ENCODE measurements at places on chromosomes 6 and 20.

GRCh38 chr20:50019466-50020256, 36.9 kb downstream of the SNAI1 start:
- DNase-seq = peak; percentile 17

- no peak for DNase-seq
Observed at GRCh38 chr6:47687432-47687831, 10.9 kb upstream of the ADGRF4 start.

DNA sequence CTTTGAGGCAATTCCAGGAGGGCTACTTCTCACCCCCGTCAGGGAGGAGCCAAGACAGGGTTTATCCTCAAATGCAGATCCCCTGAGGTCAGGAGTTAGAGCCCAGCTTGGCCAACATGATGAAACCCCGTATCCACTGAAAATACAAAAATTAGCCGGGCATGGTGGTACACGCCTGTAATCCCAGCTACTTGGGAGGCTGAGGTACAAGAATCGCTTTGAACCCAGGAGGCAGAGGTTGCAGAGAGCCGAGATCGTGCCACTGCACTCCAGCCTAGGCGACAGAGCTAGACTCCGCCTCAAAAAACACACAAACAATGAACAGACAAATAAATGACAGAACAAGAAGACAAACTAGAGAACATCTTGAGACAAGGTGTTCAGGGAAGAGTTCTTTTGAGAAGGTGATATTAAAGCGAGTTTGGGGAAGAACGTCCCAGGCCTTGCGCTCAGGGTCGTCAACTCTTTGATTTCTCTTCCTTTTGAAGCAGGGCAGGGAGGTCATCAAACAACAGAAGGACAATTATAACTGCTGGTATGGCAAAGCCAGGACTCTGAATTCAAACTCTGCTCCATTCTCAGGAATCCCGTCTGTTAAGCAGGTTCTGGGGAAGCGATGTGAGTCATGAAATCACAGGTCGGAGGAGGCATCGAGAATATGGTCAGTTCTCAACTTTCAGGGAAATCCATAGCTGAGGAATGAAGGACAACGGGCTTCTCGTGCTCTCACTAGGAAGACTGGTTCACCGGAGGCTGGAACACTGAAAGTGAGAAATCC, 1.4 kb upstream of the RALY start:
- DNase-seq = no peak

DNA sequence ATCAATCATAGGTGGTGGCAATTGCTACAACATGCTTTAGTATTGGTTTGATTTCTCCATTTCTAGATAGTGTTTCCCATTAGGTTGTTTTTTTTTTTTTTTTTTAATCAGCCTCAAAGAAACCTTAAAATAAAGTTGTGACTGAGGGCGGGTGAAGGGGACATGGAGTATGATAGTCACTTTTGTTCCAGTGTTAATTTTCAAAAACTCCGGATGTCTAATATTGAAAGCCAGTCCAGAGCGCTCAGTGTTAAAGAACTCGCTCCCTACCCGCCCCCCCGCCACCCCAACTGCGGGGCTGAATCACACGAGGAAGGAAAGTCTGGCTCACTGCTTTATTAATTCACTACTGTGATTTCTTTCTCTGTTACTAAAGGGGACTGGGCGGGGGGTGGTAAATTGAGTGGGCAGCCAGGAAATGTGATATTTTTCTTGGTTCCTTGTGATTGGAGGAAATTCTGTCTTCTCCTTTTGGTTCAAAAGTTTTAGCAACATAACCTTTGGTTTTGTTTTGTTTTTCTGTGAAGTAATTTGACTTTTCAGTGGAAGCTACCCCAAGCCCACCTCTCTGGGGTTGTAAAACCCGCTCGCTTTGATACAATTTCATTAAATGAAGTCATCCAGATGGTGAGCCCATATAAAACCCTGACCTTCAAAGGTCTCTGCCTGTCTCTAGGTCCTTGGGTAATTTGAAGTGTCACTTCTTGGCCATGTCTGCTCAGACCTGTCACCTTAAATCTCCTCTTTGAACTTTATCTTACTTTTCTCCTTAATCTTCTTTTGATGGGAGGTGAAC, 38.0 kb downstream of the TNFAIP3 start:
- no peak for DNase-seq

- no peak for DNase-seq
Observed at GRCh38 chr6:40796260-40797221, 209.4 kb upstream of the LRFN2 start.

GRCh38 chr6:160363016-160363996, 15.1 kb downstream of the SLC22A3 start:
- DNase-seq = no peak

- DNase-seq = peak; percentile 18
Observed at GRCh38 chr20:34215711-34216381, 25.4 kb upstream of the ASIP start.

GRCh38 chr6:37205175-37205996, 35.4 kb downstream of the PIM1 start:
- no peak for DNase-seq

DNA sequence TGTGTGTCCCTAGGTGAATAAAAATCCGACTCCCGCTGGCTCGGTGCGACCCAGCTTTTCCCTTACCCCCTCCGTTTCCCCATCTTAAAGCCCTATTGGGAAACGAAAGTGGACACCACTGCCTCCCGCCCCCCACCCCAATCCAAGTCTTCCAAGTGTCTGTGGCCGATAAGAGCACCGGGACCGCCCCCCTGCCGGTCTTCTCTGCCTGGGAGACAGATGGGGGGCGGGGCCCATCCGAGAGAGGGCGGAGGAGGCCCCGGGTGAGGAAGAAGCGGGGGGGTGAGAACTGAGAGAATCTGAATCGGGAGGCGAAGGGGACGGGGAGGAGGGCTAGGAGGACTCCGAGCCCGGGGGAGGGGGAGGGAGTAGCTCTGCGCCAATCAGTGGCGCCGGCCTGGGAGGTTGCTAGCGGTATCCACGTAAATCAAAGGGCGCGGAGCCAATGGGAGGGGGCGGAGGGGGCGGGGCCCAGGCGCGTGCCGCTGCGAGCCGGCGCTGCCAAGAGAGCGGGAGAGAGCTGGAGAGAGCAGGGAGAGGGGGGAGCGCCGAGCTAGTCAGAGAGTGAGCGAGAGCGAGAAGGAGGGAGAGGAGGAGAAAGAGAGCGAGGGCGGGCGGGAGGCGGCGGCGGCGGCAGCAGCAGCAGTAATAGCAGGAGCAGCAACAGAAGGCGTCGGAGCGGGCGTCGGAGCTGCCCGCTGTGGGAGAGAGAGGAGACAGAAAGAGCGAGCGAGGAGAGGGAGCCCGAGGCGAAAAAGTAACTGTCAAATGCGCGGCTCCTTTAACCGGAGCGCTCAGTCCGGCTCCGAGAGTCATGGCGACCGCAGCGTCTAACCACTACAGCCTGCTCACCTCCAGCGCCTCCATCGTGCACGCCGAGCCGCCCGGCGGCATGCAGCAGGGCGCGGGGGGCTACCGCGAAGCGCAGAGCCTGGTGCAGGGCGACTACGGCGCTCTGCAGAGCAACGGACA, at the start of gene POU3F2:
POU3F2 (plus strand) TSS at position 515 of the 972 bp plus-strand sequence; CDS start at position 815, 300 bp downstream.
- peak; percentile 39 for DNase-seq

GRCh38 chr6:44217332-44218143, 812 bp downstream of the MYMX start:
- DNase-seq = no peak

GRCh38 chr20:51513545-51513944, 29.0 kb downstream of the NFATC2 start:
- DNase-seq = no peak

- DNase-seq = no peak
Observed at GRCh38 chr6:25975923-25976560, 13.4 kb downstream of the TRIM38 start.

- DNase-seq = no peak
Observed at GRCh38 chr6:168640768-168641167, 199.8 kb downstream of the SMOC2 start.

DNA sequence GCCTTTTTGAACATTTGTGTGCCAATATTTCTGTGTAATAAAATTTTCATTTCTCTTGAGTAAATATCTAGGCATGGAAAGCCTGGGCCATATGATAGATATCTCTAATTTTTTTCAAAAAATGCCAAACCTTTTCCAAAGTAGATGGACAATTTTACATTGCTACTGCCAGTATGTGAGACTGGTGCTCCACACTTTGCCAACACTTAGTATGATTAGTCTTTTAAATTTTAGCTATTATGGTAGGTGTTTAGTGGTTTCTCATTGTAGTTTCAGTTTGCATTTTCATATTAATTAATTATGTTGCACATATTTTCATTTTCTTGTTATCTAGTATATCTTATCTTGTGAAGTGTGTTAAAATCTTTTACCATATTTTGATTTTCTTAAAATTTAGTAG, 52.0 kb downstream of the TBXT start:
- DNase-seq = no peak

DNA sequence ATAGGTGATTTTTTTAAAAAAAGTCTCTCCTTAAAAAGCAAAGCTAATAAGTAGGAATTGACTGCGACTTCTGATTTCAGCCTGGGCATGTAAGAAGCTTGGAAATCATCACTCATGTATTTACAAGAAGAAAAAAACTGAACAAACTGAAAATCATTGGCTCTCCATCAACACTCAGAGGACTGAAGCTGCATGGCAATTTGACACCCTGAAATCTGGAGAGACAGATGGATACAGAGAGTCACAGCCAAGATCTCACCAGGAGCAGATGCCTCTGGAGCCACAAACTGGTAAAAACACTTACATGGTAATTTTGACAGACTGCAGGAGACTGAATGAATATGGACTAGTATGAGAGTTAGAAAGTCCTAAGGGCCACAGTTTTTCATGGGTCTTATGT, 191.2 kb upstream of the TCF21 start:
- DNase-seq = no peak

DNA sequence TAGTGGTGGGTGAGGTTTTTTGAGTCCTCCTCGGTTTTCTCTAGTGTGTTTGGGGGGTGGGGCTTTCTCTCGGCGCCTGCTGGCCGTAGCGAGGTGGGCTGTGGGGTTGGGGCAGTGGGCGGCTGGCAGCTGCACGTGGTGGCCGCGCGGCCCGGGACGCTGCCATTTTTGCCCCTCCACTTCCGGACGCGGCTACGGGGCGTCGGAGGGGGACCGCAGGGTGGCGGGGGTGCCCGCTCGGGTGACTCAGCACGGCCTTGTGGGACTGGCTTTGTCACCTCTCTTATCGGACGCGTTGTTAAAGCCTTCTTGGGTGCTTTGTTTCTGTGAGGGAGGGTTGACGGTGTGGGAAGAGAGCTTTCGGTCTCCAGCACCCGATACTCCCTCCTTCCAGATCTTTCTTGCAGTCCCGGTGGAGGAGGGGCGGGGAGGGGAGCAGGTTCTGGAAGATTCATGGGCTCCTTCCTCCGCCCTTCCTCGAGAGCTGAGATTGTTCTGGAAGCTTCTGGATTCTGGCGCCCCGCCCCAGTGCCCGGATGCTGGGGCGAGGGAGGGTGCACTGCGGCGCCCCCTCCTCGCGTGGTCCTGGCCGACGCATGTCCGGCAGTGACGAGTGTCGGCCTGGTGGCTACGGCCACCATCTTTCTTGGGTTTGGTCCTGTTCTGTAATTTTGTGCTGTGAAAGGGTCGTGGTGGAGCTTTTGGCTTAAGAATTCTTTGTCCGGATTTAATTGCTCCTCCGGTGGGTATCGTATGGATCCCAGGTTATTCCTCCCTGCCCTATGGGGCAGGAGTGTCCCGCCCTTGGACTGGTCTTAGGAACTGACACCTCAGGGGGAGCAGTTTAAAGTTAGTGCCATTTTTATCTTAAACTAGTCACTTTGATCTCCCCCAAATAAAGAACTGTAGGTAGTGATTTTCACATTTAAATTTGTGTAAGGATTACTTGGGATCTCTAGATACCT, 719 bp downstream of the HSP90AB1 start:
- peak; percentile 86 for DNase-seq

GRCh38 chr20:32484958-32485769, 100.0 kb downstream of the NOL4L start:
- DNase-seq = peak; percentile 67

GRCh38 chr20:20548527-20549266, 163.7 kb downstream of the RALGAPA2 start:
- DNase-seq = no peak

DNA sequence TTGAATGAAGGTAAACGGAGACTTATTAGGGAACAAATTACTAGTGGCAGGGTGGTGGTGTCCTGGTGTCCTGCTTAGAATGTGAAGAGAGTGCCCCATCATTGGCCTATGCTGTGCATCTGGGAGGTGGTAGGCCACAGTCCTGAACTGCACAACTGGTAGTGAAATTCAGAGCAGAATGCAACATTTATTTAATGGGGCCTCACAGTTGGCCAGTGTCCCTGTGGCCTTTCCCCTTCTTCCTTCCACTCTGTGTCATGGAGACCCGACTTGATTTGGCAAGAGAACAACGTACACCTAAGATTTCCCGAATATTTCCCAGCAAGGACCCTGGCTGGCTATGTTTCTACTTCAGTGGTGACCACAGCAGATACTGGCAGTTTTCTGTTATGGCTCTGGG, 206.9 kb downstream of the LRFN2 start:
- DNase-seq = no peak

DNA sequence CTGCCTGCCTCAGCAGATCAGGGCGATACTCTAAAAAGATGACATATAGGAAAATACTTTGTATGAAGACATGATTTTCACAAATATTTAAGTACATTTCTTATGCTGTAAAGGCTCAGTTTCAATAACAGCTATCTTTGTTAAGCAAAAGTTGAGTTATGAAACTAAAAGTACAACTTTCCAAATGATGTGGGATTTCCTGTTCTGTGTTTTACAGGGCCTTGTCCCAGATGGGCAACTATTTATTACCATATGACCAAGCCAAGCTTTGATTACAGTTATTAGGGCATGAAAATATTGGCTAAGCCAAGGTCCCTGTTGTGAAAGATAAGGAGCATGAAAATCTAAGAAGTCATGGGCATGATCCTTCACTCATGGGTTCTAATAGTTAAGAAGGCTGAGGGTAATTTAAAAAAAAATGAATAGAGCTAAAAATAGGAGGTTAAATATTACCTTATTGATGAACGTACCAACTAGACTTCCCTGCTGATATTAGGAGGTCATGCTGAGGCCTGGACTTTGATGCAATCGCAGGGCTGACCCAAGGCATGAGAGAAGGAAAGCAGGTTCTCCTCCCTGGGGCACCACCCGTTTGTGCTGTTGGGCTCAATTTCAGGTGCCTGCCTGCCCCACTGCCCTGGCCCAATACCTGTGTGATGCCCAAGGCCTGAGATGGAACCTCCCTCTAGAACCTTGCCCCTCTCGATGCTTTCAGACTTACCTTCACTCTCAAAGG, 294.4 kb upstream of the PRDM1 start:
- no peak for DNase-seq

DNA sequence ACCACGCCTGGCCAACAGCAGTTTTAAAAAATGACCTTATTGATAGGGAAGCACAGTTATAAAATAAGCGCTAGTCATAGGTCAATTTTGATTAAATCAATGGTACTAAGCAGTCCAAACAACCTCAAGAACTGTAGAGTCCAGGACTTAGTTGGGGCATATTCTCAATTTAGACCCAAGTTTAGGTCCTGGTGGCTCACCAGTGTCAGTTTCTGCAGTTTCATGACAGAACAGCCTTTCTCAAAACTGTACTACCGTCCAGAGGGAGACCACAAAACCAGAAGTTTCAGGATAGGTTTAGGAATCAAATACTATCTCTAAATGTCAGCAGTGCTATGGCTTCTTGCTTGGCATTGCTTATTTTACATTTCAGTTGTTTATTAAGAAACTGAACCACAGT, 39.1 kb downstream of the LHFPL5 start:
- DNase-seq = no peak

Data from C1 segment of cervical spinal cord (tissue), 14 donors.